ENCODE measurements at places on chromosomes 6 and 20. TPM values are rescaled to one million over a fixed set of nuclear protein-coding genes. Genes with fewer than 3 reads are reported as not detected.

Gene ANKRD6
- 14.0 TPM for total RNA-seq

Gene SLC22A16
- not detected for total RNA-seq

Gene WFDC2
- not detected for total RNA-seq

Gene LBP
- not detected for total RNA-seq

Gene EDN3
- total RNA-seq, result not detected

Gene ZNF831
- total RNA-seq, result not detected

Gene MLIP
- 2.9 TPM for total RNA-seq

Gene FOXA2
- total RNA-seq, result not detected

Gene CFAP61
- total RNA-seq, result not detected

Gene CYP39A1
- not detected for total RNA-seq

GRCh38 chr20:12318043-12318442 lies 400.4 kb downstream of the BTBD3 start:
- DNase-seq, result no peak

DNA sequence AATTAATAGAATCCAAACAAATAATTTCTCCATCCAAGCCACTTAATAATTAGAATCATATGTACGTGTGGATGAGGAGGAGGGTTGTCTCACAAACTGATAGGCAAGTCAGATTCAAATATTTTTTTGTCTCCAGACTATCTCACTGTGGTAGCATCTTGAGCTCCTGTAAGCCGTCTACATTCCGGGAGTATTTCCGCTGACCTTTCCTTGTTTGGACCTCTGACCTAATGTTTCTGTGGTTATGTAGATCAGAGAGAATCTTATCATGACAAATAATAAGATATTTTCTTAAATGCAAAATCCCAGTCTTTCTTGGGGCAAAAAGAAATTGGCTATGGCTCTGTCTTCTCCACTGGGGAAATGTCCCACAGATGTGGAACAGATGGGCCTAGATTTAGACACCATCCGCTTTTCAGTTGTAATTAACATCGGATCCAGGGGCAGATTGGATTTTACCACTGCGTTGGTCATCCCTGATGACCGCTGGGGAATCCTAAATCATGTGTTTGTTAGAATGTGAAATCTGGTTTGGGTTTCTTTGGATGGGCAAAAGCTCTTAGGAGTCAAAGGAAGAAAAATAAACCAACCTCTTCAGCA lies 197.1 kb upstream of the RIN2 start:
- no peak for DNase-seq

DNA sequence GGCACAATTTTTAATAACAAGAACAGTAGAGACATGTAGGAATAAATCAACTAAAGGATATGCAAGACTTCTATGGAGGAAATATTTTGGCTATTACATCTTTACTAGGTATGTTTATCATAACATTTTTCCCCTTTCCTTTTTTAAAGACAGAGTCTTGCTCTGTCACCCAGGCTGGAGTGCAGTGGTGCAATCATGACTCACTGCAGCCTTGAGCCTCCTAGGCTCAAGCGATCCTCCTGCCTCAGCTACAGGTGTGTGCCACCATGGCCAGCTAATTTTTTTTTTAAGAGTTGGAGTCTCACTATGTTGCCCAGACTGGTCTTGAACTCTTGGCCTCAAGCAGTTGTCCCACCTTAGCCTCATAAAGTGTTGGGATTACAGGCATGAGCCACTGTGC lies 37.0 kb downstream of the AKAP7 start:
- no peak for DNase-seq

- no peak for DNase-seq
These were observed 165.8 kb downstream of the ZFAND3 start for GRCh38 chr6:37985355-37985754.

GRCh38 chr20:46312075-46312944 lies 4.0 kb upstream of the CDH22 start:
- DNase-seq, result no peak

DNA sequence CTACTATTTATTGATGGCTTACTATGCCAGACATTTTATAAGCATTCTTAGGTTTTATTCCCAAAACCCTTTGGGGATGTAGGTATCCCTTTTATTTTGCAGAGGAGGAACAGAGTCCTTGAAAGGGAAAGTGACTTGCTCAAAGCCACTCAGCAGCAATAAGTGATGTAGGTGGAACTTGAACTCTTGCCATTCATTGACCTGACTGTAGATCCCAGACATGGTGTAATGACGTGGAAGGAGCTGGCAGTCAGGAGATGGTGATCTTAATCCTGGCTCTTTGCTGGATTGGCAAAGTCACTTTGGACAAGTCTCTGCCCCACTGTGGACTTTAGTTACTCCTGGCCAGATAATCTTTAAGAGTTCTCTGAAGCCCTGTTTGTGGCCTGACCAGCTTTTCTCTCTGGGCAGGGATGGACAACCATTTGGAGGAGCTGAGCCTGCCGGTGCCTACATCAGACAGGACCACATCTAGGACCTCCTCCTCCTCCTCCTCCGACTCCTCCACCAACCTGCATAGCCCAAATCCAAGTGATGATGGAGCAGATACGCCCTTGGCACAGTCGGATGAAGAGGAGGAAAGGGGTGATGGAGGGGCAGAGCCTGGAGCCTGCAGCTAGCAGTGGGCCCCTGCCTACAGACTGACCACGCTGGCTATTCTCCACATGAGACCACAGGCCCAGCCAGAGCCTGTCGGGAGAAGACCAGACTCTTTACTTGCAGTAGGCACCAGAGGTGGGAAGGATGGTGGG lies 1.6 kb downstream of the DBNDD2 start:
- no peak for DNase-seq

GRCh38 chr6:169028343-169028742 lies 225.3 kb downstream of the THBS2 start:
- DNase-seq, result no peak

- no peak for DNase-seq
These were observed 48.9 kb downstream of the CLIC5 start for GRCh38 chr6:45966797-45967196.

- DNase-seq, result no peak
These were observed 88.4 kb downstream of the PXDC1 start for GRCh38 chr6:3663081-3663480.

GRCh38 chr20:42161228-42161829 lies 543.2 kb upstream of the CHD6 start:
- DNase-seq, result no peak

GRCh38 chr6:161048641-161049040 lies 57.1 kb downstream of the MAP3K4 start:
- no peak for DNase-seq

GRCh38 chr6:140043762-140044378 lies 669.4 kb upstream of the CITED2 start:
- no peak for DNase-seq

DNA sequence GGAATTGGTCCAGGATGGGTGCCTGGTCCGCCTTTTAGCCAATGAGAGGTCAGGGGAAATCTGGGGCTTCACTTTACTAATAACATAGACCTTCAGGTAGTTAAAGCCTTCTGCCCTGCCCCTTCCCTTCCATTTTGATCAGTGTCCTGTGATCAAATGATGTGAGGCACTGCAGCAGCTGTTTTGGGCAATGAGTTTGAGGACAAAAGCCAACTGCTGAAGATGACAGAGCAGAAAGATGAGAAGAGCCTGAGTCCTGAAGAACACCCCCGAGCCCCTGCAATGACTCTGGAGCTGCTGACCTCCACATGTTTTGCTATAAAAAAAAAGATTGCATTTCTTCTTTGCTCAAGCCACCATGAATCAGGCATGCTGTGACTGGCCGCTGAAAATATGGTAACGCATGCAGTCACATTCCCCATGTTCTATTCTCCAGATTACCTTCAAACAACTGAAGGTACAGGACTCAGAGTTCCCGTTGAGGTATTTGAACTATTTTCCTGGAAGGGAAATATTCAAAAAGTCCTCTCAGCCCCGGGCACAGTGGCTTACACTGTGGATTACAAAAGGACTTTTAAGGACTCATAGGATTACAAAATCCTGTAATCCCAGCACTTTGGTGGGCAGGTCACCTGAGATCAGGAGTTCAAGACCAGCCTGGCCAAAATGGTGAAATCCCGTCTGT lies 45.7 kb upstream of the B4GALT5 start:
- DNase-seq, result no peak

DNA sequence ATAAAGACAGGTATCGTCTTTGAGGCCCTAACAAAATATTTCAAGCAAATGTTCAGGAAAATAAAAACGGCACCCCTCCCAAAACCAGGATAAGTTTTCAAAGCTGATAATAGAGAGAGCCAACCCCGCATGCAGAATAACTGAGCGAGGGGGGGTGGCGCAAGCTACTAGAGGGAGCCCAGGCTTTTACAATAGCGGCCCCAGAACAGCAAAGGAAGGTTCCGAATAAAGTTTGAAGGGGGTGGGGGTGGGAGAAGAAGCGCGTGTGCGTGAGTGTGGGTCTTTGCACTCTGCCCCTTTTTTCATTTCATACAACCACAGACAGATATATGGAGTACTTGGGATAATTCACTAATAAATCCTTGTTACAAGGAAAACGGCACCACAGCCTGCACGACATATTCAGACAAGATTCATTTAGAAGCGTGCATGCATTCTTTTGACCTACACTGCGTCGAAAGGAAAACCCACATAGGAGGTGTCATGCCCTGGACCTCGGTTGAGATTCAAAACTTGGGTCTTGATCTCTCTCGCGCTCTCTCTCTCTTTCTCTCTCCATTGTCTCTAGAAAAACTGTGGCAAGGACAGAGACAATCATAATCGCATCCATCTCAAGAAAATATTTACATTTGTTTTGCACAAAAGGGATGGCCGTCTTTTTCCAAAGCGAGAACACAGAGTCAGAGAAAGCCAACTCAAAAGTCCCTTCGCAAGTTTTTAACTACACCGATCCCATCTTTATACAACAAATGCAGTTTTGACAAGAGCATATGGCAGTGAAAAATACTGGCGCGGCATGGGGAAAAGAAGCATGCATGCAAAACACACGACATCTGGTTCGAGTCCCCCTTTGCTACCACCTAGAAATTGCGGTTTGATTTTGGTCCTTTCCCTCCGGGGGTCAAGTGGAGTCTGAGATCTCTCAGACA lies 1.6 kb downstream of the OLIG3 start:
- DNase-seq, result no peak

DNA sequence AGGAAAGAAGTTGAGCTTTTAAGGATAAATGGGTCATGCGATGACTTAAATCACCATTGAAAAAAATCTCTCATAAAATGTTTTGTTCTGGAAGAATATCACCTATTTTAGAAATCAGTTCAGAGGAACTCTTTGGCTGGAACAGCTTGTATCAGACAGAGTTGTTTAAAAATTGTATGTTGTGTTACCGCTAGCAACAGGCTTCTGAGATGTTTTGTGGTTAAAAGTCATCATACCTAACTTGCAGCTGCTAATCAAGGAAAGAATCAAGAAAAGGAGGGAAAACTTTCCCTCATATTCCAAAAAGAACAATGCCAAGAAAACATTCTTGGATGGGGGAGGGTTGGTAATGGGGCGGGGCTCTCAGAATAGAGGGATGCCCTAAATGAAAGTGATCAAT lies 220.7 kb upstream of the CITED2 start:
- no peak for DNase-seq

GRCh38 chr6:27251606-27252251 lies 4.2 kb downstream of the PRSS16 start:
- no peak for DNase-seq
